Right kidney (tissue), 9 donors: ENCODE measurements at places on chromosomes 12 and 14.

DNA sequence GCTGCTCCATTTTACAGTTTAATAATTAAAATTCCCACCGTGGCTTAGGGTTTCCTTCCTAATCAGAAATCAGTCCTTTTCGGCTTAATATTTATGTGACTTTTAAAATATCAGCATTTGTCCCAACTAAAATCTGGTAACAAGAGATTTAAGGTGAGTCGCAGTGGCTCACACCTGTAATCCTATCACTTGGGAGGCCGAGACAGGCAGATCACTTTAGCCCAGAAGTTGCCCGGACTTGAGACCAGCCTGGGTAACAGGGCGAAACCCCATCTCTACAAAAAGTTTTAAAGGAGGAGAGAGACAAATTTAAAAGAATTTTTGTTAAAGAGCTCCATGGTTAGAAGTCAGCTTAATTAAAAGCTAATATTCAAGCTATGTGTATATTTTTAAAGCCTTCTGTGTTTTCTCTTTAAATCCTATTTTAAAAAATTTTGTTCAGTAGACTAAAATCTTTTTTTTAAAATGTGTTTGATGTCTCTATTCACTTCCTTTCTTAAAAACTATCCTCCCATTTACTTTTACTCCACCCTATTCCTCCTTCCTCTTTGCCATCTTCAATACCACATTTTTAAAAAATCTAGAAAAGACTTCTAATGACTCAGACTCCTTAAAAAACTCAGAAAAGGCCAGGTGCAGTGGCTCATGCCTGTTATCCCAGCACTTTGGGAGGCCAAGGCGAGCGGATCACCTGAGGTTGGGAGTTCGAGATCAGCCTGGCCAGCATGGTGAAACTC is 3.8 kb upstream of the TAC3 start:
- DNase-seq = no peak

- peak; percentile 85 for DNase-seq
Measured at GRCh38 chr12:121800694-121801594, 2.9 kb upstream of the SETD1B start.

- DNase-seq = no peak
Measured at GRCh38 chr14:100467939-100468338, 119.3 kb downstream of the BEGAIN start.

- DNase-seq = no peak
Measured at GRCh38 chr12:93776581-93777018, 99.4 kb downstream of the CRADD start.

GRCh38 chr12:105773471-105773870 is 365.3 kb downstream of the NUAK1 start:
- peak; percentile 22 for DNase-seq

GRCh38 chr14:87992718-87993628 is at the start of gene GALC:
Gene GALC, minus strand, starts transcription at chr14:87993182. Its CDS starts 18 bp downstream, at chr14:87993164.
- DNase-seq = peak; percentile 96

GRCh38 chr14:99315197-99315596 is 43.2 kb upstream of the BCL11B start:
- no peak for DNase-seq

GRCh38 chr12:56839915-56840325 is 76.8 kb downstream of the HSD17B6 start:
- DNase-seq = peak; percentile 24

GRCh38 chr14:71702786-71703185 is 229.4 kb upstream of the RGS6 start:
- no peak for DNase-seq

GRCh38 chr12:116977465-116978380 is 67.0 kb downstream of the FBXW8 start:
- DNase-seq = no peak

DNA sequence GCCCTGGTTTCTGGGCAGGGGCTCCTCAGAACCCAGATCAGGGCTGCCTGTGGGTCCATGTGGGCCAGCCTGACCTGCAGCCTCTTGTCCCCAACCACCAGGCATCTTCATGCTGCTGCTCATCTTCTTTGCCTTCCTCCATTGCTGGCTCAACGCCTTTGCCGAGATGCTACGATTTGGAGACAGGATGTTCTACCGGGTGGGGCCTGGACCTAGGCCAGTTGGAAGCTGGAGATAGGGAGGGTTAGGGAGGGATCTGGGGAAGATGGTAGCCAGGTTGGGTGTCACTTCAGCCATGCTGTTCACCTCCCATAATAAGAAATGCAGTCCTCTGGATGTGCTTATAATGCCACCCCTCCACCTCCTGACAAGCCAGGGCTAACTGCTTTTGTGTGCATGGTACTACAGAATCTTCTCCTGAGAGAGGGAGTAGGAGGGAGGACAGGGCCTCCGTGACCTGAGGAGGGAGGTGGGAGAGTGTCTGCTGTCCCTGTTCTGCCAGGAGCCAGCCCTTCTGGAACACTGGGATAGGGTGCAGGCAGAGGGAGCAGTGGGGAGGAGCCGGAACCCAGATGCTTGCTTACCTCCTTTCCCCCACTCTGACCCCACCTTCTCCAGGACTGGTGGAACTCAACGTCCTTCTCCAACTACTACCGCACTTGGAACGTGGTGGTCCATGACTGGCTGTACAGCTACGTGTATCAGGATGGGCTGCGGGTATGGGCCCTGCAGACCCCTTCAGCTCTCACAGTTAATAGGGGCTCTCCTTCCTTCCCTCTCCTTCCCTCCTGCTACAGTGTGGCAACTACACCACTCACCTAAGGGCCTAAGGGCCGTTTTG is 17.6 kb downstream of the SOAT2 start:
- no peak for DNase-seq
